IMR-90 (cell line): ENCODE measurements at places on chromosomes 7 and 10. TPM values are rescaled to one million over a fixed set of nuclear protein-coding genes. Genes with fewer than 3 reads are reported as not detected.

DNA sequence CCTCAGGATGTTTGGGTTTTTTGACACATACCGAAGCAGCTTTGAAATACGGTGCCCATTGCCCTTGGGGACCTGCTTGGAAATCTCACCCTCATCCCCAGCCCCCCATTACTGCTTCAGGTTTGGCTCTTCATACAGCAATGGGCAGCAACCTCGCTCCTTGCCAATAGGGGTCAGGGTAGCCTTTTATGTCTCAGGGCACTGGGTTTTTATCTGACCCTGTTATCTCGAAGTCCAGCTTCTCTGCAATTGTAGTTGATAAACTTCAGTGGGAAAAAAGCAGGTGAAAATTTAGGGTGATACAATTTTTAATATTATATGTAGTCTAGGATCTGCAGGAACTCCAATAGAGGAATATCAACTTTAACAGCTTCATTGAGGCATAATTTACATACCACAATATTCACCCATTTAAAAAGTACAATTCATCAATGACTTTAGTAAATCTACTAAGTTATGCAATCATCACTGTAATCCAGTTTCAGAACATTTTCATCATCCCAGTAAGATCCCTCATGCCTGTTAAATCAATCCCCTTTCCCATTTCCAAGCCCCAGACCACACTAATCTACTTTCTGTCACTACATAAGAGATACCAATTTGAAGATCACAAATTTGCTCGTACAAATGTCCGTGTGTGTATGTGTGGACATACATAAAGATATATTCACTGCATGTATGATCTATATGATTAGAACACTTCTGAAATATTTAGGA, 386.2 kb downstream of the KCNMA1 start:
- DNase-seq: peak; percentile 62

GRCh38 chr10:73263693-73264347, 11.4 kb upstream of the MRPS16 start:
- DNase-seq: peak; percentile 36

DNA sequence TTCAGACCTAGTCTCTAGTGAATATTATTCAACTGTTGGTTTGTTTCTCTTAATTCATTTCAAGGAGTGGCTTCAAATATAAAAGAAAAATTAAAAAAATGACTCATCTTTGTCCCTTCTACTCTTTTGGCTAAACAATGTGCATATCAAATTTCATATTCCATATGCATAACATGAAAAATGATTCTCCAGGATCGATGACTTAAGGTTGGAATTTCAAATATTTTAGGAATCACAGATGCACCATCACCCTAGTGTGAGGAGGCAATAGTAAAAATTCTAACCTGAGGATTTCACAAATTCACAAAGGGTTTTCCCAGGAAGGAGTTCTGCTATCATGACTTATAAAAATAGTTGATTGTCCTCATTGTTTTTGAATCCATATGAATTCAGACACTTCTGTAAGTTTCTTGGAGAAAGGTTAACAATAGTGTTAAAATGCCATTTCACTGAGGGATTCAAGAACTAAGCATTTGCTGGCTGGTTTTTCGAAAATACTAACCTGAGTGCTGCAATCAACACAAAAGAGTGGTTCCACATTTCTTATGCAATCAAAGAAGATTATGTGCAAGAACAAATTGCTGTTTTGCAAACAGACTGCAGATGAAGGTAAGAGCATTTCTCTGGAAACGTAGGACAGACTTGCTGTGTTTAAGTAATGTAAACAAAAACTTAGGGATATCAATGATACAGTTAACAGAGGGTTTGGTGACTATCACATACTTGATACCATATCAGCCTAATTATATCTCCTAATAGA, 547.5 kb upstream of the LRRTM3 start:
- no peak for DNase-seq

GRCh38 chr7:14717816-14718215, 184.7 kb downstream of the DGKB start:
- DNase-seq: peak; percentile 13

DNA sequence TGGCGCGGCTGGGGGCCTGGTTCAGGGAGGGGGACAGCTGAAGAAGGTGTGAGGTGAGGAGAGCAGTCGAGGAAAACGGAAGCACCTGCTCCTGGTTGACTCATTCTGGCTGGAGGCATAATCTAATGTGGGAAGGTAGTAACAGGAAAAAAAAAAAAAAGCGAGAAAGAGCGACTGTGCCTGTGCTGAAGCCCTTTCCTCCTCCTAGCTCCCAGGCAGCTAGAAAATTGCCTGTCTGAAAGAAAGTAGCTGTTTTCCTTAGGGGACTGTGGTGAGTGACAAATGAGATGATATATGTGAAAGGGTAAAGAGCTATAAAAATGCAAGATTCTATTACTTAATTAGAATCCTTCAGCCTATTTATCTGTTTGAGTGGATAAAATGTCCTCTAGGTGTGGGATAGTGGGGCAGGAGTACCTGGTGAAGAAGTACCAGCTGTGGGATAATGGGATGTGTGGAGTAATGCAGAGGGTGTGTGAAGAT, 4.9 kb upstream of the MEST start:
- DNase-seq: no peak

Gene PTPRZ1
- total RNA-seq: not detected in 2 replicates

Gene ACBD7
- 0.54 and 1.1 TPM in 2 replicates for total RNA-seq
